ENCODE measurements at places on chromosomes 3 and 15. TPM values are rescaled to one million over a fixed set of nuclear protein-coding genes. Genes with fewer than 3 reads are reported as not detected.

GRCh38 chr3:176692966-176693785, 504.1 kb downstream of the TBL1XR1 start:
- H3K4me1 ChIP-seq, result no peaks in the 10 kb centered on the region
- H3K27me3 ChIP-seq, result no peaks in the 10 kb centered on the region
- no peak overlapping the region for H3K27ac ChIP-seq

DNA sequence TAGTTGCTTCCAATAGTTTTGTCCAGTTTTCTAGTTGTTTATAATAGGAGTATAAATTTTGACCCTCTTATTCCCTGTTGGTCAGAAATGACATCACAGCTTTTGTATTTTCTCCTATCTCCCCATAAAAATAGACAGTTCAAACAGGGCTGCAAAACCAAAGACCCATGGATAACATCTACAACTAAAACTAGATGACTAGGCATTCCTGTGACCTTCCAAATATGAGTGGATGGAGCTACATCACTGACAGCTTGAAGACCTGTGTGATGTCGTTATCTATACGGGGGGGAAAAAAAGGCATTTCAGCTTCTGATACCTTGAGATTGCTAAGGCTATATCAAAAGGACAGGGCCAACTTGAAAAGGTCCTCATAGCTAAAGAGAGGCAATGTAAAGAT, 84.6 kb downstream of the REC114 start:
- H3K27ac ChIP-seq, result no peak overlapping the region
- no peaks in the 10 kb centered on the region for H3K36me3 ChIP-seq
- no peak overlapping the region for H3K4me3 ChIP-seq
- H3K27me3 ChIP-seq, result peaks cover 22% of the 10 kb centered on the region
- no peak for DNase-seq

- H3K4me3 ChIP-seq, result peak overlapping the region; percentile 46
- DNase-seq, result no peak
- peak overlapping the region; percentile 46 for H3K27ac ChIP-seq
- peaks cover 5% of the 10 kb centered on the region for H3K27me3 ChIP-seq
Measured at GRCh38 chr3:113912552-113913236, 35.1 kb upstream of the ZDHHC23 start.

DNA sequence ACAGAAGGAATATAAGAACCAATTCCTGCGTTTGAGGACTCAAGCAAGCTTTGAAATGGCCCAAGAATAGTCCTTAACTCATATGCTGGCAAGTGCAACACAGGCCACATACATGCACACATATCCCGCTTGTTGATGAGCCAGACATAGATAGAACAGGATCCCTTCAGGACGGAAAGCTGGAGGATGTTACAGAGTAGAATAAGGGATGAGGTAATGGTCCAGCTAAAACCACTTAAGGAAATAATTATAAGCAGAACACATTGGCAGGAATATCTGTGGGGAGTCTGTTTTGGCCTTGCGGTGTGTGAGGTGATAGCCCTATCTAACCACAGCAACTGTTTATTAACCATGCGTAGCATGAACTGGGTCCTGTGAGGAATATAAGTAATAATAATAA, 25.0 kb downstream of the SCG3 start:
- H3K27me3 ChIP-seq, result peaks cover 2% of the 10 kb centered on the region
- H3K4me3 ChIP-seq, result no peak overlapping the region
- H3K27ac ChIP-seq, result no peak overlapping the region
- no peak for DNase-seq
- H3K4me1 ChIP-seq, result no peaks in the 10 kb centered on the region
- no peaks in the 10 kb centered on the region for H3K36me3 ChIP-seq

DNA sequence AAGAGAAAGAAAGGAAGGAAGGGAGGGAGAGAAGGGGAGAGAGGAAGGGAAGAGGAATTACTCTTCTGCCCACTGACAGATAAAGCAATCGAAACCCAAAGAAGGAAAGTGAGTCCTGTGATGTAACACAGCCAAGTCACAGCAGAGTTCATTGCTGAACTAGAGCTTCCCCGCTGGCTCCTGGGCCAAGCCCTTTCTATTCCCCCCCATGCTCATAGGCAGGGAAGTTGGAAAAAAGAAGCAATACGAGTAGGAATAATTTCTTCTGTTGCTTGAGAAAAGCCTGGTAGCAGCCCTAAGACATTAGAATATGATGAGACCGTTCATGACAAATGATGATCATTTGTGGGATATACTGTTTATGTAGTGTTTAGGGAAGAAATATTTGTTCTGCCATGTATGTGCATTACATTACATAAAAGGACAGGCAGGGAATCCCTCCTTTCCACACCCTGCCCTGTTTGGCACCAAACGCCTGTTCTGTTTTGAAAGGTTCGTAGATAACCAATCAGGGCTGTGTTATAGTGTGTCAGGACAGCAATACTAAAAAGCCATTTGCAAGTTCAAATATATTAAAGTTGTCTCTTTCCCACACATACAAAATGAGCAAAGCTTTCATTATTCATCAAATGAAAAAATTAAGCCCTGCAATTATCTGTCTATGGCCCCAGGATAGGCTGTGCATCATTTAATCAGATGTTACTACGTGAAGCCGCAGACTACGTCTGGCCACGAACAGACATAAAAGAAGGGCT, 111.0 kb upstream of the TRPM1 start:
- DNase-seq, result no peak
- H3K27me3 ChIP-seq, result peaks cover 3% of the 10 kb centered on the region
- peaks cover 11% of the 10 kb centered on the region for H3K36me3 ChIP-seq
- peaks cover 26% of the 10 kb centered on the region for H3K4me1 ChIP-seq

DNA sequence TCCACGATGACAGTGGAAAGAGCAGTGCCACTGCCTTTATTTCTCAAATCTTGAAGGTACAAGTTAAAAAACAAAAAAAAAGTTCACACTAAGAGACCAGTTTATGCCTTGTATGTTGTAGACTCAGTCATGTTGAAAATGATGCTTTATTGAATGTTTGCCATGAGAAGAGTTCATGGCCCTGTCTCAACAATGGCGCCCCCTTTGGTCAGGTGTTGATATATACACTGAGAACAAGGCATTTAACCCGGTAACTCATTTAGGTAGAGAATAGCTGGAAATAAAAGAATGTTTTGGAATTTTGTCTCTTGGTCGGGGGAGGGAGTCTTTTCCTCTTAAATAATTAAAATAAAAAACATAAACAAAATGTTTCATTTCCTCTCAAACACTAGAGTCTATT, 145.6 kb upstream of the SLC2A2 start:
- no peaks in the 10 kb centered on the region for H3K4me1 ChIP-seq
- no peak for DNase-seq
- H3K27ac ChIP-seq, result no peak overlapping the region
- H3K36me3 ChIP-seq, result peaks cover 37% of the 10 kb centered on the region

GRCh38 chr3:195526492-195526891, 16.6 kb downstream of the PPP1R2 start:
- peaks cover 10% of the 10 kb centered on the region for H3K36me3 ChIP-seq
- H3K4me3 ChIP-seq, result no peak overlapping the region
- no peak for DNase-seq
- peaks cover 36% of the 10 kb centered on the region for H3K4me1 ChIP-seq

DNA sequence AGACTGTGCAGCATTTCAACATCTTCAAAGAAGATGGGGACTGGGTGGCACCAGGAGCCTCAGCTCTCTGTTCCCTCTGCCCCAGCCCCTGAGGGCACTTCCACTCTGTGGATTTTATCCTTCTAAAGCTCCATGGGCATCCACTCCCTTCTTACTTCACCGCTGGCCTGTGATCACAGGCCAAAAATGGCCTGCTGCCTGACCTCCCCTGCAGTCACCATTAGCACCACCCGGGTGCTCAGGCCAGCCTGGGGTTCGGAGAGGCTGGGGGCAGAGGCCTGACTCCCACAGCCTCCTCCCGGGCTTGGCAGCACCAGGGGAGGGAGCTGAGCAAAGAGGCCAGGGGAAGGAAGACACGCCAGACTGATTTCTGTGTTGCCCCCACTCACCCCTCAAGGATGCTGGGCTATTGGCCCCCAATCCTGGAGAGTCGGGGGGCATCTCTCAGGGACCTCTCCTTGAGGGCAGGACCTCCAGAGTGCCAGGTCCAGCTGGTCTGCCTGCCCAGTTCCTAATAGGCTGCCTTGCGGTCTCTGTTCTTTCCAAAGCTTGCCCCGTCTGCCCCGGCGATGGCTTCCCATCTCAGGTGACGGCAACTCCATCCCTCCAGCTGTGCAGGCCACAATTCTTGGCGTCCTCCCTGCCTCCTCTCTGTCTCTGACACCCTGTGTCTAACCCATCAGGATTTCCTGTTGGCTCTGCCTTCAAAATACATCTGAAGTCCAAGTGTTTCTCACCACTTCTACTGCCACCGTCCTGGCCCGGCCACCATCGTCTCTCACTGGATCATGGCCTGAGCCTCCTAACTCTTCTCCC, 67.1 kb downstream of the EXOG start:
- H3K36me3 ChIP-seq, result no peaks in the 10 kb centered on the region
- H3K4me1 ChIP-seq, result no peaks in the 10 kb centered on the region
- DNase-seq, result peak; percentile 20

DNA sequence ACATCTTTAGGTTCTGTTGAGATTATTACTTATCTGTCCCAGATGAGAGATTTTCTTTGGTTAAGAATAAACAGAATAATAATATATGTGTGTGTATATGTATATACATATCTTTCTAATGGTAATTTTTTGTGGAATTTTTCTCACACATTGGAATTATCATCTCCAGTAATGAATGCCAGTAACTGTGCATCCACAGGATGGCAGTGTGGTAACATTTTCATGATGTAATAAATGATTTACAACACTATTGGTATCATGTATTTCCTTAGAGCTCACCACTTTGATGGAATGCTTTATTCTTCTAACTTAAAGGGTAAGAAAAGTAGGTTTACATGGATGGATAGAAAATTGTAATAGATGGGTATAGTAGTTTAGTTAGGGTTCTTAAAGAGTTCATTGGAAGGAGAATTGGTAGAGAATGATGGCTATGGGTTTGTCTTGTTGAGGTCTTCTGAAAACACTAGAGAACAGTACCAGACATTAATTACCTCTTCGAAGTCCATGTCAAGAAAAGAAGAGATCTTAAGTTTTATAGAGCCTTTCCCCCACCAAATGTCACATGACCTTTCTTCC, 78.1 kb downstream of the STT3B start:
- no peak overlapping the region for H3K4me3 ChIP-seq
- no peak overlapping the region for H3K27ac ChIP-seq
- no peak for DNase-seq
- peaks cover 14% of the 10 kb centered on the region for H3K4me1 ChIP-seq
- no peaks in the 10 kb centered on the region for H3K27me3 ChIP-seq

DNA sequence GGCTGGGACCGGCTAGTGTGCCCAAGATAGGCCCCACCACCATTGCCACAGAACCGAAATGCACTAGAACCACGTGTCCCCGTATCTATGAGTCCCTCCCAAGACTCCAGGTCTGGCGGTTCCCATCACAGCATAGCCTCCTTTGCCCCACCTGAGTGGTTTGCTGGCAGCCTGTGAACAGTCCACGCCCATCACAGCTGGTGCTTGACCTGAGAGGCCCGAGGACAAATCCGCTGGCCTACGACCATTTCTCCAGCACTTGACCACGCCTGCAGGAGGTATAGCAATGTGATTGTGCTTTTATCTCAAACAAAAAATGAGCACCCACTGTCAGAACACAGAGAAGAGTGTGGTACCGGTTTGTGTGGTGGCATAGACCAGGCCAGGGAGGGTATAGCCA, 736.7 kb upstream of the GBE1 start:
- H3K4me1 ChIP-seq, result no peaks in the 10 kb centered on the region
- no peak overlapping the region for H3K27ac ChIP-seq
- DNase-seq, result no peak
- no peaks in the 10 kb centered on the region for H3K36me3 ChIP-seq

DNA sequence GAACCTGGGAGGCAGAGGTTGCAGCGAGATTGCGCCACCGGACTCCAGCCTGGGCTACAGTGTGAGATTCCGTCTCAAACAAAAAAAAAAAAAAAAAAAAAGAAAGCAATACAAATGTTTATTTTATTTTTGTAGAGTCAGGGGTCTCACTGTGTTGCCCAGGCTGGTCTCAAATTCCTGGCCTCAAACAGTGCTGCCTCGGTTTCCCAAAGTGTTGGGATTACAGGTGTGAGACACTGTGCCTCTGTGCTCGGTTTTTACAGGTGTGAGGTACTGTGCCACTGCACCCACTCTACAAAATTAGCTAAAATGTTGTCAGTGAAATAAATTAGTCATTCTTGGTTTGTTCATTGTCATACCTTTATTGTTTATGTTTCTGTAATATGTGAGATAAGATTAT, 5.5 kb downstream of the PIAS1 start:
- H3K4me1 ChIP-seq, result peaks cover 31% of the 10 kb centered on the region
- no peak overlapping the region for H3K27ac ChIP-seq
- no peaks in the 10 kb centered on the region for H3K27me3 ChIP-seq
- no peak overlapping the region for H3K4me3 ChIP-seq

- H3K4me3 ChIP-seq, result no peak overlapping the region
- H3K27ac ChIP-seq, result no peak overlapping the region
- peaks cover 13% of the 10 kb centered on the region for H3K4me1 ChIP-seq
- DNase-seq, result no peak
- H3K36me3 ChIP-seq, result peaks cover 2% of the 10 kb centered on the region
Measured at GRCh38 chr3:101962055-101962454, 112.7 kb downstream of the NFKBIZ start.

GRCh38 chr15:98592136-98592535, 56.2 kb upstream of the IGF1R start:
- no peaks in the 10 kb centered on the region for H3K36me3 ChIP-seq
- H3K27me3 ChIP-seq, result peaks cover 25% of the 10 kb centered on the region
- peaks cover 2% of the 10 kb centered on the region for H3K4me1 ChIP-seq
- H3K27ac ChIP-seq, result no peak overlapping the region

GRCh38 chr3:149535333-149535685, 60.8 kb downstream of the TM4SF4 start:
- no peak overlapping the region for H3K27ac ChIP-seq
- DNase-seq, result no peak
- H3K4me1 ChIP-seq, result peaks cover 7% of the 10 kb centered on the region

DNA sequence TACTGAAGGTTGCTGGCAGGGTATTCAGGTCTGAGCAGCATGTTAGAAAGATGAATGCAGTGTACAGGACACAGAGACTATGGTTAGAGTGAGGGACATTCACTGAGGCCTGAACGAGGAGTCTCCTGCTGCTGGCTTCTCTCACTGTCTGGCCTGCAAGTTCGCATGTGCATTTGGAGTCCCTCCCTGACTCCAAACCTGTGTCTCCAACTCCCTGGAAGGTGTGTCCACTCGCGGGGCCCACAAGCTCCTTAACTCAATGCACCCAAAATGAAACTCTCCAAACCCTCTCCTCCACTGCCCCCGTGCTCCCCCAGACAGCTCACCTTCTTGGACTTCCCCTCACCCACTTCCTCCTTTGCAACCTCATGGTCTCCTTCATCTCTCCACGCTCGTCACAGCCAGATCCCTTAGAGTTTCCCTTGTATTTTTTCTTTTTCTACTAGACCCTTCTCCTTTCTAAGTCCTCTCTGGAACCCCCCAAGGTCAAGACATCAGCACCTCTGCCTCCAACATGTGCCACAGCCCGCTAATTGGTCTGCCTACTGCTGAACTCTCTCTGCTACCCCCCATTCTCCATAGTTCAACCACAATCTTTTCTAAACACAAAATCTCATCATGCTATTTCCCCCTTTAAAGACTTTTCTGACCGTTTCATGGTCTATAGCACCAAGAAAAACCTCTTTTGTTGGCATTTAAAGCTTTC, 58.3 kb downstream of the HES1 start:
- H3K27ac ChIP-seq, result peak overlapping the region; percentile 62
- H3K4me1 ChIP-seq, result peaks cover 12% of the 10 kb centered on the region
- peak overlapping the region; percentile 17 for H3K4me3 ChIP-seq

Gene AHSG
- total RNA-seq, result not detected

Gene LRRC2
- total RNA-seq, result 0.75 TPM

Gene GOLGA6D
- total RNA-seq, result not detected

Gene ZPLD1
- not detected for total RNA-seq

Gene P3H2
- not detected for total RNA-seq
